ENCODE measurements at places on chromosomes 1 and 21.

DNA sequence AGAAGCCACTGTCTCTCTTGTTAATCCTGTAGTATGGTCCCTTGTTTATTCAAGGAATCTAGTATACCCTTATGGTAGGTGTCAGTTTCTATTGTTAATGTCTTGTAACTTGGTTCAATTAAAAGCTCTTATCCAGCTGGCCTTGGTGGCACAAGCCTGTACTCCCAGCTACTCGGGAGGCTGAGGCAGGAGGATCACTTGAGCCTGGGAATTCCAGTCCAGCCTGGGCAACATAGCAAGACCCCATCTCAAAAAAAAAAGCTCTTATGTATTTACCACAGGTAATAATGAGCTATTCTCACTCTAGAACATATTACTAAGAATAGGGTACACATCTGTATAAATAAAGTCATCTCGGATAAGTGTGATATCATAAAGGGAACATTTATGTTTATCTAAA, 46.5 kb downstream of the TMEM200B start:
- DNase-seq: no peak

- DNase-seq: no peak
Observed at GRCh38 chr1:158563853-158564252, 6.5 kb downstream of the OR6P1 start.

DNA sequence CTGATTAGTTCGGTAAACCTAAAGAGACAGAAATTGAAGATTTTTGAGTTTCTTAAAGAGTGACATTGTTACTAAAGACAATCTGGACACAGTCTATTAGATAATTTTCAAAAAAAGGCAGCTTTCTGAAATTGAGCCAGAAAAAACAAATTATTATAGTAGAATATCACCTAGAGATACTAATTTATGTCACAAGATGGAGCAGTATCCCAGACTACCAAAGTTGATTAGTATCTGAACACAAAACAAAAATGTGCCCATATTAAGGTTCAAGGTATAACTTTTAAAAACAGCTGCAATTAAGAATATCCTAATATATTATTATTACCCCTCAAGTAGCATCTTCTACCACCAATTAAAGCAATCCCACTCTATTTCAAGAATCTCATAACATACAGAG, 40.5 kb upstream of the SYT2 start:
- DNase-seq: no peak

DNA sequence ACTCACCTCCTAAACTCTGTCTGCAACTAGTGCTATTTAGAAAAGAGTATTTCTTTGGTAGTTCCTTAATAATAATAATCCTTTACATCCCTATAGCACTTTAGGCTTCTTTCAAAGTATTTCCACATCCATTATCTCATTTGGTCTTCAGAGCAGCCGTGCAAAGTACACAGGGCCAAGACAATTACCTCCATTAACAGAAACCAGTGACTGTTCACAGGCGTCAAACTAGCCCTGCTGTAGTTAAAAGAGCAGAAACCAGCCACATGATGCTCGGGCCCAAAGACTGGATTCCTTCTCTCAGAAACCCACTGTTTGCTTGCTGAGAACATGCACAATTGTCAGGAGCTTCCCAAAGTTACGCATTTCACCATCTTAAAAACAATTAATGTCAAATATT, 396.0 kb upstream of the DAB1 start:
- DNase-seq: no peak

GRCh38 chr1:209645574-209646452, 6.4 kb downstream of the LAMB3 start:
- no peak for DNase-seq

DNA sequence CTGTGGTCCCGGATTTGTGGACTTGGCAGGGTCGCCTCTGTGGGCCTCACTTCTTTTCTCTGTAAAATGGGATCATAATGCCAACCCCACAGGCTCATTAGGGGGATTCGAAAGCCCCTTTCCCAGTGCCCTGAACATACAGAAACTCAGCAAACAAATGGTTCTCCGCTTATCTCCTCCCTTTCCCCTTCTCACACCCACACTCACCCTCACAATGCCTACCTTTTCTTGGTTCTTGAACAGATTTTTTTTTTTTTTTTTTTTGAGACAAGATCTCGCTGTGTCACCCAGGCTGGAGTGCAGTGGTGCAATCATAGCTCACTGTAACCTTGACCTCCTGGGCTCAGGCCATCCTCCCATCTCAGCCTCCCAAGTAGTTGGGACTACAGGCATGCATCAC, 175.7 kb downstream of the KAZN start:
- no peak for DNase-seq

DNA sequence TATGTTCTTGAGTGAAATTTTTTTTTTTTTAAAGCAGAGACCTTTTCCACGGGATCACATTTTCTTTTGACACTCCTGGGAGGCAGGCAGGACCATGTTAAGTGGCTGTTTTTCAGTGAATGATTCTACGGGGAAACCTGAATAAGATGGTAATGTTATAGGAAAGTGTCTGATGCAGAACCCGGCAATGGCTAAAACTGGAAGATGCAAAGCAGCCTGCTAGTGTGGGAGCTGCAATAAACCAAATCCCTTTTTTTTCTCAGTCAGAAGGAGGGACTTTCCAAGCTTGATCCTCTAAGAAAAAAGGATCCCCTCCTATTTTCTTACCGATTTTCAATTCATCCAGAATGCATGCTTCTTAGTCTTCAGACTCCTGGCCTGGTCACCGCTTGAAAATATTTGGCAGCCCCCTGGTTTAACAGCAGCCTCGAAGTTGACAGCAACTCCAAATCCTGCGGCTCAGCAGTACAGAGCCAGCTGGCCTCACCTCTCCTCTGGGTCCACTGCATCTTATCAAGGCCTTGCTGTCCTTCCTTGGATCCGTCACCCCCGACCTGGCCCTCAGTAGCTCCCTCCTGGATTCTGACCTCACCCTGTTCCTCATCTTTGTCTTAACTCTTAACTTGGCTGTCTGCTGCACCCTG, 5.6 kb downstream of the MX2 start:
- no peak for DNase-seq

DNA sequence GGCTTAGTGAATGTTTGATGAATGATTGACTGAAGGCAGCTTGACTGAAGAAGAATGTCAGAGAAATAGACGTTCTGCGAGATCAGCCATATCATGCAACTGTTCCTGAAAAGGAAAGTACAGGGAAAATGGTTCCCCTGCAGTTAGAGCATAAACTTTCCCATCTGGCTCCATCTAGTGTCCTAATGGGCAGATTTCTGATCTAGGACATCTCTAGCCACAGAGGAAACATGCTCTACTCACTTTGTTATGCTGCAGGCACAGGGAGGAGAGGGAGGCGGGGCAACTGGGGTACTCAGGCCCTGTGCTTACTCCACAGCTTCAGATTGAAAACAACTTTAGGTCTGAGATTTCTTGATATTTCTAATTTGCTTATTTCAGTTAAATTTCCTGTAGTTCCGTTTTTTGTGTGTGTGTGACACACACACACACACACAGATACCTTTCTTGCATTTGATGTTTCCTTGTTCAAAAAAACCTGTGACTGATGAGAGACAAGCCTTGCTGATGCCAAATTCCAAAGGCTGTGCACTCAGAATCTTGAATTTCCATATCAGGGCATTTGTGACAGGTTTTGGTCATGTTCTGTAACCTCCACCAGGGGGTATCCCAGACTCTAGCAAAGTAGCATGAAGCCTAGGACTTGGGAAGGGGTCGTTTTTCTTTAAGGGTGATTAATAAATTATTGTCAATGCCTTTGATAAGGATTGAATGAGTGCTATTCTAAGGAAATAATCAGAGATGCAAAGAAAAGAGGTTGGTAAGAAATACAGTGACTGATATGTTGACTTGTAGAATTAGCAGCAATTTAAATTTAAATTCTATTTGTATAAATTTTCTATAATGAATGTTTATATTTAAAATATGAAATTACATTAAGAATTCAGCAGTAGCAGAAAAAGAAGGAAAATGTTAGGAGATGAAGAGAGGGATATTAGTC, 139.7 kb upstream of the BEND5 start:
- peak; percentile 85 for DNase-seq

DNA sequence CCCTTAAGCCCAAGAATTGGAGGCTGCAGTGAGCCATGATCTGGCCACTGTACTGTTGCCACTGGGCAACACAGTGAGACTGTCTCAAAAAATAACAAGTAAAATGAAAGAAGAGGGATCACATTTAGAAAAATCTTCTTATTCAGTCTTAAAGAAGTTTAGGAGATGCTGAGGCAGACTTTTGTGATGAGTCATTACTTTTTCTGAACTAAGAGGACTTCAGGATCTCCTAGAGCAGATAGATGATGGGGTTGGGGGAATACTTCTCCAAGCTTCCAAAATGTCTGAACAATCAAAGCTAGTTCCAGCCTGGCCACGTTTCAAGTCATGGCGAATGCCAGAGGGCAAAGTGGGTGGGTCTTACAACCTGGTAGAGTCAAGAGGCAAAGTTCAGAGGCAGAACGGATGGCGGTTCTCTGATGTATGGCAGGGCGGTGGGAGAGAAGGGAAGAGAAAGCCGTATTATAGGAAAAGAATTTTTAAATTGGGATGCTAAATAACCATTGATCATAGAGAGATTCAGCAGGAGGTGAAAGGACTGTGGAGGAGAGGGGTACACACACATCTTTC, 2.1 kb upstream of the CIART start:
- no peak for DNase-seq

DNA sequence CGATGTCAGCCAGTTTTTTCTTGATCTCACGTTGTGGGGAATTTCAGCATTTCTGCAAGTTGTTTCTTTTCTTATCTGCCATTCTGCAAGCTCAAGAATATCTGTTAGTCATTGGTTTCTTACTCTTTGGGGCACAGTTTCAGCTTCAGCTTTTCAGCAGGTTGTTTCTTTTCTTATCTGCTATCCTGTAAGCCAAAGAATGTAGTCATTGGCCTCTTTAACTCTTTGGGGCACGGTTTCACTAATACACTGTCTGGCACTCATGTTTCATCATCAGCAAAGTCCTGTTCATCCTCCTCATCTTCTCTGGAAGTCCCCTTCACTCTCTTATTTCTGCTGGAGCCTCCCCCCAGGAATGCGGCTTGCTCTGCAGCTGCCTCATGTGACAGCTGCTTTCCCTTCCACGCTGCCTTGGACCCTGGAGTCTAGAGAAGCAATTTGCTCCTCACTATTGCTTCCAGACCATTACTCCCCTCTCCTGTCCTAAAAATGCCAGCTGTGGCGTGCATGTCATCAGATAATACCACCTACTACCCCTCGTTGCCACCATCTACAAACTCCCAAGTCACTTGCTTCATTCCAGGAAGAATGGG, 67.0 kb upstream of the CACNA1E start:
- DNase-seq: no peak

GRCh38 chr1:67590329-67590728, 94.7 kb upstream of the GADD45A start:
- DNase-seq: peak; percentile 12
